Activated T-helper 1 cell treated with anti-CD3 and anti-CD28 coated beads, Interleukin-12 subunit alpha, Interleukin-12 subunit beta, Interleukin-2, Interleukin-4 antibody, amounts not matched to agents 30 ng/mL and 10 ng/mL and 1 ng/mL, durations not matched to agents 14 hours and 24 hours and 36 hours (primary cell): ENCODE measurements at places on chromosomes 3 and 15. TPM values are rescaled to one million over a fixed set of nuclear protein-coding genes. Genes with fewer than 3 reads are reported as not detected.

The DPPA2 gene
- total RNA-seq = not detected in 2 replicates

The IFRD2 gene
- total RNA-seq = 215 TPM in 2 replicates

- DNase-seq = no peak
These were observed 26.3 kb downstream of the KCNMB3 start for GRCh38 chr3:179224584-179224983.

GRCh38 chr15:70902107-70902506 lies 9.5 kb downstream of the LRRC49 start:
- no peak for DNase-seq

The GOLGA8N gene
- total RNA-seq = 6.2 and 7.7 TPM in 2 replicates

GRCh38 chr15:35958021-35958420 lies 412.1 kb upstream of the DPH6 start:
- no peak for DNase-seq

The FEZF2 gene
- total RNA-seq = not detected in 2 replicates
